T-helper 2 cell treated with Interferon-gamma antibody and Interleukin-4, amounts not matched to agents 5 μg/mL and 100 μg/mL, for 36 hours (primary cell): ENCODE measurements at places on chromosomes 16 and 17.

- DNase-seq = peak; percentile 17
Measured at GRCh38 chr16:19130852-19131824, 17.4 kb downstream of the ITPRIPL2 start.

GRCh38 chr17:21370430-21370829 lies 5.7 kb upstream of the KCNJ12 start:
- DNase-seq = no peak

DNA sequence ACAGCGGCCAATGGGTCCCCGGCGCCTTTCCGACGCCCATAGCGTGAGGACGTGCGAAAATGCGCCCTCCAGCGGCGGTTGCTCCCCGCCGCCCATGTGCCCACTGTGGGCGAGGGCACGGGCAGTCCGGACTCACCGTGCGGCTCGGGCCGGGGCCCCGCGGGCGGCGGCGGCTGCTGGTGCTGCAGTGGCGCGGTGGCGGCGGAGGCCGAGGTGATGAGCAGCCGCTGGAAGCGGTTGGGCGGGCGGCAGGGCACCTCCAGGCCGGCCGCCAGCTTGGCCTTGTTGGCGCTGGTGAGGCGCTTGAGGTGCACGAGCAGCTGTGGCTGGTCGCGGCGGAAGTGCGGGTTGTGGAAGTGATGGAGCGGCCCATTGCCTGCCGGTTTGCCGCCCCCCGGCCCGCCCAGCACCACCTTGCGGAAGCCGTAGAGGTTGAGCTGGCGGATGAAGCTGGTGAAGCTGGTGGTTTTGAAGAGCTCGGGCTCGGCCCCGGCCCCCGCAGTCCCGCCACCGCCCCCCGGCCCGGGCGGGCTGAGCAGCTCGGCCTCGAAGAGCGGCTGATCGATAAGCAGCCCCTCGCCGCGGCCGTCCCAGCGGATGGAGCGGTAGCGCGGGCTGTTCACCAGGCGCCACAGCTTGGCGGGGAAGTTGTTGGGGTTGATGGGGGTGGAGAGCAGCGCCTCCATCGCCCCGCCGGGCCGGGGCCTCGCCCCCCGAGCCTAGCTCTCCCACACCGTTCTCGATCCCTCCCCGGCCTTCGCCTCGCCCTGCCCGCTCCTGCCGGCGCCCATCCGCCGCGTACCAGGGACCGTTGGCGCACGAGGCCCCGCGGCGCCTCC lies at the start of gene HSF5:
HSF5 (minus strand) TSS at position 820 of the 839 bp plus-strand sequence; CDS start at position 686, 134 bp downstream.
- DNase-seq = peak; percentile 60

- no peak for DNase-seq
Measured at GRCh38 chr16:84897911-84898377, 78.2 kb downstream of the CRISPLD2 start.

GRCh38 chr16:14146445-14146844 lies 75.3 kb downstream of the MRTFB start:
- no peak for DNase-seq

DNA sequence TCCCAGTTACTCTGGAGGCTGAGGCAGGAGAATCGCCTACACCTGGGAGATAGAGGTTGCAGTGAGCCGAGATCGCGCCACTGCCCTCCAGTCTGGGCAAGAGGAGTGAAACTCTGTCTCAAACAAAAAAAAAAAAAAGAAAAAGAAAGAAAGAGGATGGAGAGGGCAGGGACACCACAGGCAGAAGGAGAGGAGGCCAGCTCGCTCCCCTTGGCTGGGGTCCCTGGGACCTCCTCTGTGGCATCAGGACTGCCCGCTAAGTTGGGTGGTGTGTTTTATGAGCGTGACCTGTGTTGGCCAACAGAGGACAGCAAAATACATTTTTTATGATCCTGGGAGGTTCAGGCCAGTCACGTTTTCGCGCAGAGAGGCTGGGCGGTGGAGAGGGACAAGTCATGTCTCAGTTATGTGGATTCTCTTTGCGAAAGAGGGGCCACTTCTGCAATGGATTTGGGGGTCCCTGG lies 229.6 kb downstream of the MRTFB start:
- DNase-seq = no peak

GRCh38 chr17:45231481-45232116 lies 9.9 kb downstream of the FMNL1 start:
- DNase-seq = no peak

GRCh38 chr16:57600048-57600835 lies 28.2 kb upstream of the ADGRG1 start:
- no peak for DNase-seq

DNA sequence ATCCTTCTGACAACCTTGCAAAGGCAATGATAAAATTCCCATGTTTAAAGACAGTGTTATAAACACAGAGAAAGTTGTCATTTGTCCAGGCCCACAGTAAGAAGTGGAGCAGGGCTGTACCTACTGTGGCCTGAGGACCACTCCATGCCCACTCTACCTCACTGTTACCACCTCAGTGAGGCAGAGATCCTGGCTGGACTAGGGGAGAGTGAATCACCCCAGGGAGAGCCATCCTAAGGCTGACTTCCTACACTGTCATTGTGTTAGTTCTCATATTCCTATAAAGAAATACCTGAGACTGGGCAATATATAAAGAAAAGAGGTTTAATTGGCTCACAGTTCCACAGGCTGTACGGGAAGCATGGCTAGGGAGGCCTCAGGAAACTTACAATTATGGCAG lies 228.8 kb upstream of the HSBP1 start:
- DNase-seq = no peak

GRCh38 chr16:48949636-48950035 lies 332.0 kb downstream of the CBLN1 start:
- no peak for DNase-seq

DNA sequence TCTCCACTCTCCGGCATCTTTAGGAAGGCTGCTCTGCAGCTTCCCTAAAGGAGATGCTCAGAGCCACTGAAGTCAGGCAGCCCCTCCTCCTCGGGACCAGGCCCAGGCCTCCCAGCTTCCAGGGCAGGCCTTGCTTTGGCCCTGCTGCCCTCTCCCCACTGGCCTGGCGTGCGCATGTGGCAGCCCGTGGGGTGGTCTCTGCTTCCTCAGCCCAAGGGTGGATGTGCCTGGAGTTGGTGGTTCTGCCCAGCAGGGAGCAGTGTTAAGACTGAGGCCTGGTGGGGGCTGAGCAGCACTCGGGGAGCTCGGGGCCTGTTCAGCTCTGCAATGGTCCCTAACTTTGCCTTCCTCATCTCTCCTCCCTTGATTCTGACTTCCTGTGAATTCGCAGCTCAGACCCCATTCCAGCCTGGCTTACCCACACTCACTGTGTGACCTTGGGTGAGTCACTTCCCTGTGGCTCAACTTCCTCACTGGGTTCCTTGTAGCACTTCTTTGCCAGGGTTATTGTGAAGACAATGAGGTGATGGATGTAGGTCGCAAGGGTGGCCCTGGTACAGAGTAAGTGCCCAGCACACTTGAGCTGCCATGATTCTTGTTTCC lies 63.2 kb downstream of the NKD1 start:
- DNase-seq = no peak
